ENCODE measurements at places on chromosomes 7 and 10. TPM values are rescaled to one million over a fixed set of nuclear protein-coding genes. Genes with fewer than 3 reads are reported as not detected.

The ANXA8 gene
- 1.1 TPM for total RNA-seq

The AKR1C8 gene
- total RNA-seq, result not detected

The CPA2 gene
- not detected for total RNA-seq

The NPC1L1 gene
- 46.0 TPM for total RNA-seq

The C7orf57 gene
- 0.24 TPM for total RNA-seq

The EN2 gene
- 3.2 TPM for total RNA-seq

The PTPRN2 gene
- 1.9 TPM for total RNA-seq

The ANKRD2 gene
- total RNA-seq, result 0.90 TPM

The PDE1C gene
- total RNA-seq, result 34.0 TPM

The NEUROD6 gene
- not detected for total RNA-seq

The EBLN1 gene
- total RNA-seq, result not detected

The ZNF365 gene
- total RNA-seq, result 4.0 TPM

The CHST12 gene
- 21.2 TPM for total RNA-seq

The NPY4R2 gene
- not detected for total RNA-seq

The GIMAP7 gene
- total RNA-seq, result not detected

The TRIM73 gene
- total RNA-seq, result 1.7 TPM

The ELOVL3 gene
- total RNA-seq, result 0.27 TPM

The WDFY4 gene
- total RNA-seq, result not detected

The GALNT17 gene
- total RNA-seq, result not detected

The ARHGEF35 gene
- 13.7 TPM for total RNA-seq

The SPDYE2 gene
- not detected for total RNA-seq

The HNRNPA2B1 gene
- 924 TPM for total RNA-seq

The WAPL gene
- 27.0 TPM for total RNA-seq

The PLXDC2 gene
- not detected for total RNA-seq

The UBE2D1 gene
- total RNA-seq, result 22.9 TPM

The DGKI gene
- total RNA-seq, result not detected

The SNCG gene
- total RNA-seq, result 7.2 TPM

The CCAR1 gene
- total RNA-seq, result 113 TPM

The SLC26A3 gene
- total RNA-seq, result not detected

The TYW1B gene
- total RNA-seq, result 2.4 TPM

The RASA4 gene
- 8.6 TPM for total RNA-seq

The TDRD1 gene
- total RNA-seq, result not detected

The LIPF gene
- total RNA-seq, result not detected

The CALHM1 gene
- total RNA-seq, result not detected

The ADGRA1 gene
- total RNA-seq, result not detected

The FAM221A gene
- 25.2 TPM for total RNA-seq

The HMX2 gene
- total RNA-seq, result not detected

The CTAGE8 gene
- 4.3 TPM for total RNA-seq

The PRSS37 gene
- not detected for total RNA-seq

The SPDYE9 gene
- not detected for total RNA-seq

The TACR2 gene
- 0.34 TPM for total RNA-seq

The SPDYE16 gene
- total RNA-seq, result not detected

The H2BK1 gene
- not detected for total RNA-seq

The MMRN2 gene
- total RNA-seq, result 0.83 TPM

The CFAP70 gene
- total RNA-seq, result 1.9 TPM

The RAB19 gene
- 4.7 TPM for total RNA-seq

The SLC16A9 gene
- total RNA-seq, result 2.2 TPM

The ATG9B gene
- 7.9 TPM for total RNA-seq

The ATP5F1C gene
- 312 TPM for total RNA-seq

The NEBL gene
- 12.7 TPM for total RNA-seq

The RBM20 gene
- not detected for total RNA-seq

The CARD11 gene
- 79.2 TPM for total RNA-seq

The CCDC7 gene
- total RNA-seq, result 7.4 TPM

The PPP1R9A gene
- 17.9 TPM for total RNA-seq

The PKD1L1 gene
- 0.49 TPM for total RNA-seq

The MRPS16 gene
- 126 TPM for total RNA-seq

The CALML3 gene
- not detected for total RNA-seq

The CRHR2 gene
- total RNA-seq, result not detected

The SHTN1 gene
- total RNA-seq, result 32.3 TPM
